Stimulated activated CD4-positive, alpha-beta T cell treated with anti-CD3 and anti-CD28 coated beads, TNF-alpha, amount 100 ng/mL, for 4 hours (primary cell): ENCODE measurements at places on chromosomes 11 and 22.

DNA sequence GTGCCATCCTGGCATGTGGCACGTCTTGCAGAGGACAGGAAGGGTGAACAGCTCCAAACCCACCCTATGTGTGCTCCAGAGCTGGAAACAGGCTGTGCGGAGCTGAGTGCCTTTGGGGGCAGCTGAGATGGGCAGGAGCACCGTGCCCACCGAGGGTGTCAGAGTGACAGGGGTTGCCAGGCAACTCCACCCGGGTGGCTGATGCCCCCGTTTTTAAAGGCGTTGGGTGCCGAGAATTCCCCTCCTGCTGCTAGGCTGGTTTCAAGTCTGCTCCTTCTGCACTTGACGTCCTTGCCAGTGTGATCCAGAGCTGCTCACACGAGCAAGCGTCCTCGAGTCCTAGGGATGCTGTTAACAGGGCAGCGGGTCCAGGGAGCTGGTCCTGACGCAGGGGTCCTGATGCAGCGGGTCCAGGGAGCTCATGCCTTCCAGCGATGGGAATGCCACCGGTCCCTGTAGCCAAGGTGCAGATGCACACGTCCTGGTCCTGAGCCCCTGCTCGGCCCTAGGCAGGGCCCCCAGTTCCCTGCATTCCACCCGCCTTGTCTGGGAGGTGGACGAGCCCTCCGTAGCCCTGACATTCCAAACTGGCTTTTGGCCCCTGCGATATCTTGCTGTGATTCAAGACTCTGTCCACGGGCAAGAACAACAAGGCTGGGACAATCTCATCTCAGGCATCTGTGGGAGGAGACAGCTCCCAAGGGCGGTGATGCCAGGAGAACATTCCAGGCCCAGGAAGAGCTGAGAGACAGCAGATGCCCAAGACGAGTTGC lies 4.9 kb downstream of the KCNQ1 start:
- no peak for DNase-seq

DNA sequence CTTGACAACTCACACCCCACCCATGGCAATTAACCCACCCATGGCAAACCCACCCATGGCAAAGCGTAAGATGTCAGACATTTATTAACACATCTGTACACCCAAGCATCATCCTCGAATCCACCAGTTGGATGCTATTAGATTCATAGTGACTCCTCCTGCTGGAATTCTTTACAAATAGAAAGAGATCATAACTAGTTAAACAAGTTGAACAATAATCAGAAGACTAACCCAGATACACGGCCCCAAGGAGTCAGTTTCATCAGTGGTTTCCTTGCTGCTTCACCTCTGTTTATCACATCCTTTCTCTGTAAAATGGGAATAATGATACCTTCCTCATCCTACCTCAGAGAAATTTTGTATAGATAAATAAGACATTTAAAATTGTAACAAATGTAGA lies 5.1 kb downstream of the GTPBP1 start:
- no peak for DNase-seq

DNA sequence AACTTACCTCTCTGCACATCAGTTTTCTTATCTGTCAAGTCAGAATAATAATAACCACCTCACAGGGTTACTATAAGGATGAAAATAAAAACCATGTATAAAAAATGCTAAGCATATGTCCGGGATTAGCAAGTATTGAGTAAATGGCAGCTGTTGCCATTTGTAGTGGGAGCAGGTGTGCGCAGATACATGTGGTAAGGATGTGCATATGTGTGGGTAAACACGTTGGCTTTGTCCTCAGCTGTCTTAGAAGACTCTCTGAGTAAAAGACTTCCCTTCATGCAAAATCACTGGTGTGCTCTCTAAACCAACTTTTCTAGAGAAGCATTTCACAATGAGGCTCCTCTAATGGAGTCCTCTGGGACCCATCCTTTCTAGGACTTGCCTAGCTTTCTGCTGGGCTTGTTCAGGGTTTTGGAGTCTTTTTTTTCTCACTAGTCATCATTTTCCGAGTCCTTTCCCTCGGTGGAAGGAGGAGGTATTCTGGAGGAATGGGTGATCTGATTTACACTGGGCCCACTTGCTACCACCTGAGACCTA lies 62.4 kb downstream of the NELL1 start:
- DNase-seq = no peak

DNA sequence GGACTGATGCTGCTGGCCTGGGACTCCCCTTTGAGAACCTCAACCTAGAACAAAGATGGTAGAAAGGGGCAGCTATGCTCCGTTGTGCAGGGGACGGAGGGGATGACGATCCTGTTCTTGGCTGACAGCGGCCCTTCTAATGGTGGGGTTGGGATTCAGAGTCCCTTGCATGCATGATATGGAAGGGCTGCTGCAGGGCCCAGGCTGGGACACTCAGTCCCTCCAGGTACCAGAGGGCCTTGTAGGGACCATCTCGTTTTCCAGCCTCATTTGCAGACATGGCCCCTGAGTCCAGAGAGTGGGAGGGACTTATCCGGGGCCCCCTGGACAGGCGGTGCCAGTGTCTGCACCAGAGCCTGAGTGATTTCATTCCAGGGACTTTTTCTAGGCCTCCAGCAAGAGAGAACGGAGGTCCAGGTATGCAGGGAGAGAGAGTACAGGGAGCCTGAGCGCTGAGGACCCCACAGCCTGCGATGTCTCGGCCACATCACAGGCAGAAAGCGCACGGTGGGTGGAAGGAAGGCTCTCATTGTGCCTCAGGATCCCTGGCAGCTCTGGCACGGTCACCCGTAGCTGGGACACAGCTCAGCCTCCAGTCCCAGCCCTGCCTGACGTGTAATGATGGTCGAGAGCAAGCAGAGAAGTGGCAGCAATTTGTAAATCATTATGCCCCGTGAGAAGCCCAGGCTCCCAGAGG lies 860.8 kb downstream of the TBC1D22A start:
- DNase-seq = no peak

- DNase-seq = no peak
Measured at GRCh38 chr11:64132191-64132771, 33.6 kb downstream of the MACROD1 start.

- no peak for DNase-seq
Measured at GRCh38 chr11:103109818-103110388, 677 bp downstream of the DYNC2H1 start.
